Activated CD4-positive, alpha-beta T cell treated with anti-CD3 and anti-CD28 coated beads, Interleukin-2, amount 50 U/mL, for 24 hours (primary cell): ENCODE measurements at places on chromosomes 7 and 10.

GRCh38 chr7:22296916-22297315, 60.0 kb downstream of the RAPGEF5 start:
- DNase-seq, result no peak

GRCh38 chr7:53940483-53940882, 601.7 kb upstream of the VSTM2A start:
- no peak for DNase-seq

DNA sequence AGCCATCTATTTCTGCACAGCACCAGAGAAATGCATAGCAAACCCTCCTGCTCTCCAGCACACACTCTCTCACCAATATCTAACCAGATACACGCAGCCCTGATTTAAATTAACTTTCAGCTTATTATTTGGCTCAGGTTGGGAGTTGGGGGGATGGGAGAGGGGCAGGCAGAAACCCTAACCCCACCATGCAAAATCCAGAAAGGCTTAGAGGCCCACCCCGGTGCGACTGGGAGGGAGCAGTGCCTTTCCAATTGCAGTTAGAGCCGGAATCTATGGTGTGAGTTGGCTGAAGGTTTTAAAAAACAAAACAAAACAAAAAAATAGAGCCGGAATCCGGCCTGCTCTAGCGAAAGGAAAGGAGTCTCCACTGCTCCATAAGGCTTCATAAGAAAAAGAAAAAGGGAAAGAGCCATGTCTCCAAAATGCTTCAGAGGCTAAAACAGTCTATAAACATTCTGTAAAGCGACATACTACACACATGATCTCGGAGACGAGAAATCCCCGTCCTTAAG, 2.9 kb downstream of the IGF2BP3 start:
- DNase-seq, result no peak

DNA sequence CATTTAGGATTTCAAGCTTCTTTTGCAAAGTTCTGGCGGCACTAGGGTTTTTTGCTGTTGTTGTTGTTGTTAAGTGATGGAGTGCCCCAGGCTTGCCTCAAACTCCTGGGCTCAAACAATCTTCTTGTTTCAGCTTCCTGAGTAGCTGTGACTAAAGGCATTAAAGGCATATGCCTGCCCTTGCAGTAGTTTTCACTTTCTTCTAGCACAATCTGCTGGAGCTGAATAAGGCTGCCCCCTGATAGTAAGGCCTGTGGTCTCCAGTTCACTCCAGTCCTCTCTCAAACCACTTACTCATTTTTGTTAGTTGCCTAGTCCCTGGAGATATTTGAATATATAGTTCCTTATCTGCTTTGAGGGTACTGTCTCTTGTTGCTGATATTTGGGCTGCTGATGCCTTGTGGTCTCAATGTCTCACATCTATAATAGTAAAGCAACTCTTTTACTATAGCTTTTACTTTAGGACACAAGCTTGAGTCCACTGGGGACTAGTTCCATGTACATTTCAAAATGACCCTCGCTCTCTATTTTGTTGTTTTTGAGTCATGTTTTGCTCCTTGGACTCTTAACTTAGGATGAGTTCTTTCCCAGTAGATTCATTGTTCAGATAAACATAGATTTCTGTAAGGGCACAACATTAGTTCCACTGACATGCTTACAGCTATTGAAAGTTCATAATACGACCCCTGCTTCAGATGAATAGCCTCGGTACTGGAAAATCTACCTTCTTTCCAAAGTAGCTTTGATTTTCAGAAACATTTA, 25.5 kb downstream of the PHF14 start:
- no peak for DNase-seq

GRCh38 chr7:36625247-36625646, 99.0 kb downstream of the AOAH start:
- no peak for DNase-seq

GRCh38 chr7:102077081-102077480, 209.6 kb upstream of the SH2B2 start:
- no peak for DNase-seq

DNA sequence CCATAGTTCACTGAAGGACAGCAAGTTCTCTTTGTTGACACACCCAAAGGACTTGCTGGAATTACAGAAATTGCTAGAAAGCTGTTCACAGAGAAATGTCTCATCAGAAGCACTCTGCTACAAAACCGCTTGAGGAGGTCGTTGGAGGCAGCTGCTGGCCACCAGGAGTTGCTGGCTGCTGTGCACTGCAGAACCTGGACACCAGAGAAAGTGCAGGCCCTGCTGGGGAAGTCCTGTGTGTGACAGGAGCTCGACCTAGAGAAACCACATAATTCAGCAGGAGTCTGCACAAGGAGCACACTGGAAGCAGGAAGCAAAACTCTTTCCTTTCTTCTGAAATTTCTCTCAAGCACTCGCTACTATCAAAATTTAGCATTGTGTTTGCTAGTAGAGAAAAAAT, 461.5 kb upstream of the GHITM start:
- DNase-seq, result no peak
